ENCODE measurements at places on chromosomes 1 and 21.
A peak's percentile ranks its signal among the peaks of the same experiment; 100 is the strongest.

DNA sequence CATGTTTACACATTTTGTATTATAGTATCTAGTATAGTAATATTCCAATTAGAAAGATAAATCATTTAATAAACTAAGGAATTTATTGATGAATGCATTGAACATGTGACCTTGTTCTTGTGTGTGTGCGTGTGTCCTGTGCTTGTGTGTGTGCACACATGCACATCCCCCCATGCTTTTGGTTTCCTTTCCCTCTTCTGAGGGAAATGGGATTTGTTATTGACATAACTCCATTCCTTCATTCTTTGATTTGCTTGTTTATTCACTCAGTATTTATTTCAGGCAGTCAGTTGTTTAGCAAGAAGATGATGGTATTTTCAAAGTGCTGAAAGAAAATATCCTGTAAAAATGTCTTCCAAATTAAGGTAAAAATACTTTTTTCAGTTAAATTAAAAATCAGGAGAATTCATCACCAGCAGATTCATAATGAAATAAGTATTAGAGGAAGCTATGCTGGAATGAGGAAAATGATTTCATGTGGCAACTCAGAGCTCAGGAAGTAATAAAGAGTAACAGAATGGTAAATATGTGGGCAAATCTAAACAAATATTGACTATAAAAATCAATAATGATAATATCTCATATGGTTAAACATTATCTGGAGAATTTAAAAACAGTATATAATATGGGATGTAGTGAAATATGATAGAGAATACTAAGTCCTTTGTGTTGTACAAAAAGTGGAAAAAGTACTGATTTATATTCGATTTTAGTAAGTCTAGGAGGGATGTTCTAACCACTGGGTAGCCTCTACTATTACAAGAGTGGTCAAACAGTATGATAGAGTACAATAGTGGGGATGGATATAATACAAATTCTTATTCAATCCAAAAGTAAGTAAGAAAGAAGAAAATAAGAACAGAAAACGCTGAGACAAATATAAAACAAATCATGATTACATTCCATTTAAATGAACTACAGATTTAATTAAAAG is 35.2 kb upstream of the SIPA1L2 start:
- DNase-seq, result no peak

GRCh38 chr1:111988377-111988742 is 1.1 kb downstream of the KCND3 start:
- no peak for DNase-seq

- no peak for DNase-seq
These were observed 36.3 kb downstream of the EDN2 start for GRCh38 chr1:41447995-41448770.

- DNase-seq, result no peak
These were observed 78.4 kb upstream of the HIVEP3 start for GRCh38 chr1:41997153-41997552.

DNA sequence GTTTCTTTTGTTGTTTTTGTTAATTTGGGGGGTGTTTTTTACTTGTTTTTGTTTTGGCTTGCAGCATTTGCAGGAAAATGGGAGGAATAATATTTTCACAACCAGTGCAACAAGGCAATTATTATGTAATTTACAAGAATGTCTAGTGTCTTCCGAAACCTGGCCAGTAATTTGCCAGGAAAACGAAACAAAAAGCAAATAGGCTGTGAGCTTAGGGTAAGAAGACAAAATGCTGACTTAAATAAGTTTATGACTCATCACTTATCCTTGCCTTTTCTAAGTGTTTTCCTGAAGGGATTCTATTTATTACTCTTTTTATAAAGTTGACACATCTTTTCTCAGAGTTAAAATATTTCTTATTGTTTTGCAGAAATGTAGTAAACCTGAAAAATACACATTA is 49.8 kb downstream of the KCNT2 start:
- no peak for DNase-seq

DNA sequence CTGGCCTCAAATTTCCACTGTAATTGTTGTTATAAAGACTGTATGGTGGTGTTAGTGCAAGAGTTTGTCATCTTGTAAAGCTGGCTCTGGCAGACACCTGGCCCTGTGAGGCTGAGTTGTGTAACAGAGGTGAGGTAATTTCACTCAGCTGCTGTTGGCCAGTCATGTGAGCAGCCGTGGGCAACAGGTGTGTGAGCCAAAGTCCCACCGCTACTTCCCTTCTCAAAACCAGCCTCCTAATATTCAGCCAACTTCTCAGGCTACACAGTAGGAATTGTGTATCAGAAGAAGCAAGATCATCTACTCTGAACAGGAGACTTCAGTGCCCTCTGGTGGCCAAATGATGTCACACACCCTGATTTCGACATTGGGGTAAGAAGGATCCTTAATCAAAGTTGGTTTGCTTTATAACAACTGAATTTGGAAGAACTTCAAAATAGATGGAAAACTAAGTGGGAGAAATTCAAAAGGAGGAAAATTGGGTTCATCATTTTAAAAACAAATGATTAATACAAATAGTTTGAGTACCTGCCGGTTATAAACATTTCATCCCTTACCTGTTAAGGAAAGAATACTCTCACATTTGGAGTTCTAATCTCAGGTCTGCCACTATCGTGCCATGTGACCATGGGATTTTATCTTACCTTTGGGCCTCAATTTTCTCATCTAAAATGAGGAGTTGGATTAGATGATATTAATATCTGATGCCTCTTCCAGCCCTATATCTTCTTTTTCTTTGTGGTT is 2.6 kb upstream of the CREG1 start:
- peak; percentile 53 for DNase-seq

Data from activated T-helper 1 cell treated with anti-CD3 and anti-CD28 coated beads, Interleukin-2, amount 50 U/mL, for 16 hours (primary cell).